SW480 (cell line): ENCODE measurements at places on chromosomes 7 and 10.
A peak's percentile ranks its signal among the peaks of the same experiment; 100 is the strongest.

GRCh38 chr10:96448021-96448457 lies 65.7 kb downstream of the TLL2 start:
- no peak for DNase-seq

GRCh38 chr7:135414850-135415439 lies 95.0 kb downstream of the CNOT4 start:
- peak; percentile 53 for DNase-seq

DNA sequence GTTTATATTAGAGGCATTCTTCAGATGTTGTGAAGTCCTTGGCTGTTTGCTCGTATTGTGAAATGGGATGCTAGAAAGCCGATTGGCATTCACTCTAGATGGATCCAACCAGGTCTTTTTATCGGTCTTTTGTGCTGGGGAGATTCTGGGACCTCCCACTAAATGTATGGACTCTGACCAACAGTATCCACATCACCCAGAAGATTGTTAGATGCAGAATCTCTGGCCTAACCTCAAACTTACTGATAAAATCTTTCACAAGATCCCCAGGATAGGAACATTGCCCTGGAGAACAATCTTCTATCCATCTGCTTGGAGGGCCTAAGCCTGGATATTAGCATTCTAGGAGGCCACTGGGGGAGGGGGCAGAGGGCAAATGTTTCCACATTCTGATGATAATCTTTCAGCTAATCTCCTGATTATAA lies 160.9 kb downstream of the PLXDC2 start:
- DNase-seq: no peak

- no peak for DNase-seq
These were observed 896.4 kb downstream of the PCDH15 start for GRCh38 chr10:53904506-53905241.

DNA sequence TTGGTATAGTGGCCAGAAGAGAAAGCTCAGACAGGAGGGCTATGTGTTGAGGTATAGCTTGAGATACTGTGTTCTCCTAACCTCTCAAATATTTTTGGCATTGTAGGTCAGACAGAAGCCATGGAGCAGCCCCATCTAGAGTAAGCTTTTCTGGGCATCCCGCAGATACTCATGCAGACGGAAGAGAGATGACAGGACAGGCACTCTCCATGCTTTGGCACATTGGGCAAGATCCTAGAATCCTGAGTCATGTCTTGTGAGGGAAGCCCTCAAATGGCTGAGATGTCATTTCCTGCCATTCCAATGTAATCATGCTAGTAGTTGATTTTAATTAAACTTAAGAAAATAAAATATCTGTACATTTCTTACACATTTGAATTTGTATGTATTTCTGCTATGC lies 16.8 kb upstream of the KIF20B start:
- no peak for DNase-seq

- DNase-seq: no peak
These were observed 5.9 kb downstream of the SLIT1 start for GRCh38 chr10:97179731-97180362.

DNA sequence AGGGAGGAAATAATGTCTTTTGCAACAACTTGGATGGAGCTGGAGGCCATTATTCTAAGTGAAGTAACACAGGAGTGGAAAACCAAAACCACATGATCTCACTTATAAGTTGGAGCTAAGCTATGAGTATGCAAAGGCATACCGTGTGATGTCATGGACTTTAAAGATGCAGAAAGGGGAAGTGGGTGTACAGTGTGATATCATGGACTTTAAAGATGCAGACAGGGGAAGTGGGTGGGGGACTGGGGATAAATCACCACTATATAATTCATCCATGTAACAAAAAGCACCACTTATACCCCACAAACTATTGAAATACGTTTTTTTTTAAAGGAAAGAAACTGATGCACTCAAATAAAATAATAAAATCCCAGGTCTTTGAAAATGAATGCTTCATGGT lies 29.5 kb downstream of the LYZL2 start:
- no peak for DNase-seq

GRCh38 chr7:98163704-98164494 lies 47.3 kb upstream of the BHLHA15 start:
- DNase-seq: no peak

DNA sequence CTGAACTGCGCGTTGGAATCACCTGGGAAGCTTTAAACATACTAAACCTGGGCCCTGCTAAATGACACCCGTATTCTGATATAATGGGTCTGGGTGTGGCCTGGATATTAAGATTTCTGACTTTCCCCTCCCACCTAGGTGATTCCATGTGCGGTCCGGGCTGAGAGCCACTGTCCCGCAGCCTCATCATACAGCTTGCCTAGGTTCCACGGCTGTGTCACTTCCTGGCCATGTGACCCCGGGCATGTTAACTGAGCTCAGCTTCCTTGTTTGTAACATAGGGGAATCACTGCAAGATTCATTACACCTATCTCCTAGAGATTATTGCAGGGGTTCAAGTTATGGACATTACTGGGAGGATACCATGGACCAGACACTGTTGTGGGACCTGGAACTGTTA lies 472.7 kb upstream of the GALNT17 start:
- DNase-seq: no peak

DNA sequence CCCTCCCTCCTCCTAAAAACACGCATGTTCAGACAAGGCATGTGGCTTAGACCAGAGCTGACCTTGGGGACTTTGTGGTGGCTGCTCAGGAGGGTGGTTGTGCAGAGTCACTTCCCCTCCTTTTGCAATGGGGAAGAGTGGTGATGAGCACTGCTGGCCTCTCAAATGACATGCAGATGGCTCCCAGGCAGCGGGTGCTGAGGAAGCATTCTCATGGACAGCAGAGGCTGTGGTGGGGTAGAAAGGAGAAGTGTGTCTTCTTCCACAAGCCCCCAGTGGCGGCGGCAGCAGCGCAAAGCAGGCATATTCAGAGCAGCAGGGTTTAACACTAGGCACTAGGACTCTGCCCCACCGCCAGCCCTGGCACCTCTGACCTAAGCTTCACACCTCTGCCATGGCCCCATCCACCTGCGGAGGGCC lies 105.9 kb upstream of the ANLN start:
- DNase-seq: peak; percentile 56

DNA sequence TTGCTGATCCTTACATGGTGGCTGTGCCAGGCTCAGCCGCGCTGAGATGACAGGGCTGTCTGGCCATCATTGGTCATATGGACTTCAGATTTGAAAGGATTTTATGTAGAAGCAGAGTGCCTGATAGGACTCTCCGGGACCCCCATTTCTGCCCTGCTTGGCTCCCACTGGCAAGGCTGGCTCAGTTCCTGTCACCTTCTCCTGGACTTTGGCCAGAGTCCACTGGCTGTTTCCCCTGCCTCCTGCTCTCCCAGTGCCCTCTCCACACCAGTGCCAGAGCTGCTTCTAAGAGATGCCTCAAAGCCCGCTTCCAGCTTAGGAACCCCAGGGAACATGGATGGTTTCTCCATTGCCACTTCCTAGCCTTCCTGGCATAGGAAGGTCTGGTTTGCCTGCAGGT lies 5.1 kb upstream of the SH2D4B start:
- no peak for DNase-seq

GRCh38 chr7:28570113-28570969 lies 158.0 kb downstream of the CREB5 start:
- DNase-seq: no peak

GRCh38 chr10:125161707-125162119 lies 1.4 kb upstream of the CTBP2 start:
- DNase-seq: no peak

DNA sequence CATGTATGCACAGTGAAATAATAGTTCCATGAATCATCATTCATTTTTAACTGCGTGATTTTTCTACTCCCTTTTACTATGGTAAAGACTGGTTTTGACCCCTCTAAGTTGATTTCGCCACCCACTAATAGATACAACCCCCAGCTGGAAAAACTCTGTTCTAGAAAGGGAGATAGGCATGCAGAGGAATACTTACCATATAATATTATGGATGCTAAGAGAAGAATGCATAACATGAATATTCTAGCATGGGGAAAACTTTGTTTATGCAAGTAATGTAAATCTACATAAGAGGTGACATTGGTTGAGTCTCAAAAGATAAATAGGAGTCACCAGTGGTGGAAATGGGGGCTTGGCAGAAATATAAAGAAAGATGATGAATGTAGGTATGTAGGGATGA lies 97.3 kb upstream of the MBL2 start:
- DNase-seq: no peak

DNA sequence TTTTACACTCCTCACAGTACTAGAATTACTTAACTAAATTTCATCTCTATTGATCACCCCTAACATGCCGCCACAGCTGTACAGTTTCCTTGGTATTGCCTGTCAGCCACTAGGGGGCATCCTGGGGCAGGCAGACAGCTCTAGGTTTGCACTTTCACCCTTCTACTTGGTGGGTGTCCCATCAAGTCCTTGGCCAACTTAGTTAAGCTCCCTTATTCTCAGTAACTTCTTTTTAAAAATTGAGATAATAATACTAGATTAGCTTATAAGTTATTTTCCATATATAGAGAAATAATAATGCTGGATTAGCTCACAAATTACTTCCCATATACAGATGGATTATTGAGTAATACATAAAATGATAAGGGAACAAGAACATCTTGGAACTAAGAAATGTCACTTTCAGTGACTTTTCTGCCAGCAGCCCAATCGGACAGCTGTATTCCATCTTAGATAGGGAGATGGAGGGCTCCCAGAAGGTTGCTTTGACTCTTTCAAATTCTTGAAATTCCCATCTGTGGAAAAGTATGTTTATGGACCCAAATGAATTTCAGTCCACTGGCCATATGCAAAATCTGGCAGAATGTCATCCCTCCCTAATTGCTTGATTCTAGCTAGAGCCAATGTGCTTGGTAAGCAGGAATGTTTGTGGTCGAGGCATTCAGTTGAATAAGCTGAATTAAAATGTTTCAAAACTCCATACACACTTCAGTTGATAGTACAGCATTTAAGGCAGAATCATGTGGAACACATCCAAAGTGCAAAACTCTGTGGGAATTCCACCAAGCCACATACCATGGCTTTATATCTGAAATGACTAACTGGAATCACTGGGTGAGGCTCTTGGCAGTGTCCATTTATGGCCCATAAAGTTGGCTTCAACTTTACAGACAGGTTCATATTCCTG lies 309.7 kb downstream of the CSTF2T start:
- peak; percentile 9 for DNase-seq

DNA sequence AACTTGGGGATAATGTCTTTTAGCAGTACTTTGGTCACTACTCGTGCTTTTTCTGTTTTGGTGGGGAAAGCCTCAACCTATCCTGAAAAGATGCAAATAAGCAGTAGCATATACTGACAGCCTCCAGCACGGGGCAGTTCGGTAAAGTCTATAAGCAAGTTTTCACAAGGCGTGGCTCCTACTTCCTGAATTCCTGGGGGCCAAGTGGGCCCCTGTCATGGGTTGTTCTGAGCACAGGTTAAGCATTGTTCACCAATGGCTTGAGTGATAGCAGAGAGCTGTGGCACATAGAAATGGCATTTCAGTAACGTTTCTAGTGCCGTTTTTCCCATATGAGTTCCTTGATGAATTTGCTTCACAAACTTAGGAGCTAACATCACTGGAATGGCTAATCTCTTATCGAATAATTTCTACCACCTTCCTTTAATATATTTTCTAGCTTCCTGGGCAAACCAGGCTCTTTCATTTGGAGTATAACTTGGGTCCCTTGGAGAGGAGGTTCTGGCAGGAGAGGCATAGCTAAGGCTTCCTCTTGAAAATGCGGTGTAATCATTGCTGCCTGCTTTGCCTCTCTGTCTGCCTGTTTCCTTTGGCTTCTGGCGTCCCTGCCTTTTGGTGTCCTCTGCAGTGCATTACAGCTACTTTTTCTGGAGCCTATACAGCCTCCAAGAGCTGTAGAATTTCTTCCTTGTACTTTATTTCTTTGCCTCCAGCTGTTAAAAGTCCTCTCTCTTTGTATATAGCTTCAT lies 11.7 kb upstream of the ZNF239 start:
- DNase-seq: peak; percentile 30

DNA sequence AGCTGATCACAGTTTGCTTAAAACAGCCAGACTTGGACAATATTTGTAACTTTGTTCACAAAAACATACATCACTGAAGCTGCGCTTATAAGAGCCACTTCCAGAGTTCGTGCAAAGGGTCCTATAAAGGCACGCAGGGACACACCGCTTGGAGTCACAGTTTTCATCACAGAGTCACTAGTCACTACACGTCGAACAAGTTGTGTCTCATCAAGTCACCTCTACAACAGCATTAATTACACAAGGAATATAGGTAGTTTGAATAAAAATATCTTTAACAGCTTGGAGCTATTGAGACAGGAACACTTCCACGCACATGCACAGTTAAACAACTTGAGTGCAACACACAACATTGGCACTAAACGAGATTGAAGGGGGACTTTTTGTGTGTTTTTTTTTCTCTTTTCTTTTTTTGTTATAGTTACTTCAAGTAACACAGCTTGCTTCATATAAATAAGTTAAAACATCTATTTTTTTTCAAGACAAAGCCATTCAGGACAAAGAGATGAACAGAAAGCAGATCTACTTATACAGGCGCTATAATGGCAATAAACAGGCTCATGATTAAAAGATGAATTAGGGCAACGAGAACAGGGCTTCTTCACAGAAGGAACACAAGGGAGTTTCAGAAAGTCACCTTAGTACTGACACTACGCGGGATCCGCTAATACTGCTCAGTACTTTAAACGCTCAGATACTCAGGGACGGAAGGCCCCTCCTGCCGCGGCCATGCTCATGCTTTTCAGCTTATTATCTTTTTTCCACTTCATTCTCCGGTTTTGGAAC lies 2.2 kb downstream of the HOXA5 start:
- no peak for DNase-seq

DNA sequence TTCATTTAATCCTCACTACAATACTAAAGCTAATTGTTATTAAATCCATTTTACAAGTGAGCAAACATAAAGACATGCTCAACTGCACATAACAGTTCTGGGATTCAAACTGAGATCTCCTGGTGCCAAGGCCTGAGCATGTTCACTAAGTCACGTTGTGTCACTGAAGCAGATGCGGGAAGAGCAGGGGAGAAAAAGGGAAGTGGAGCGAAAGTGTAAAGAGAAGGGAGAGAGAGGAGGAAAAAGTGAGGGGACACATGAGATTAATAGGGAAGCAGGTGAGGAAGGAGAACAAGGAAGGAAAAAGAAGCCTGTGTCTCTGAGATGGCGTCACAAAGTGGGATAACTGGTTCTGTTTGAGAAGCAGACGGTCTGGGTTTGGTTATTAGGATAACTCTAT lies 38.9 kb upstream of the KAT6B start:
- no peak for DNase-seq

- DNase-seq: no peak
These were observed 45.6 kb upstream of the FGL2 start for GRCh38 chr7:77245015-77245755.

GRCh38 chr10:14384915-14385314 lies 54.2 kb upstream of the FRMD4A start:
- DNase-seq: no peak

GRCh38 chr7:322708-323111 lies 32.7 kb downstream of the FOXL3 start:
- no peak for DNase-seq

GRCh38 chr7:158014976-158015375 lies 572.6 kb downstream of the PTPRN2 start:
- DNase-seq: no peak

- DNase-seq: peak; percentile 97
These were observed 294.7 kb upstream of the PITRM1 start for GRCh38 chr10:3467052-3467951.
